ENCODE measurements at places on chromosomes 2 and 18.

DNA sequence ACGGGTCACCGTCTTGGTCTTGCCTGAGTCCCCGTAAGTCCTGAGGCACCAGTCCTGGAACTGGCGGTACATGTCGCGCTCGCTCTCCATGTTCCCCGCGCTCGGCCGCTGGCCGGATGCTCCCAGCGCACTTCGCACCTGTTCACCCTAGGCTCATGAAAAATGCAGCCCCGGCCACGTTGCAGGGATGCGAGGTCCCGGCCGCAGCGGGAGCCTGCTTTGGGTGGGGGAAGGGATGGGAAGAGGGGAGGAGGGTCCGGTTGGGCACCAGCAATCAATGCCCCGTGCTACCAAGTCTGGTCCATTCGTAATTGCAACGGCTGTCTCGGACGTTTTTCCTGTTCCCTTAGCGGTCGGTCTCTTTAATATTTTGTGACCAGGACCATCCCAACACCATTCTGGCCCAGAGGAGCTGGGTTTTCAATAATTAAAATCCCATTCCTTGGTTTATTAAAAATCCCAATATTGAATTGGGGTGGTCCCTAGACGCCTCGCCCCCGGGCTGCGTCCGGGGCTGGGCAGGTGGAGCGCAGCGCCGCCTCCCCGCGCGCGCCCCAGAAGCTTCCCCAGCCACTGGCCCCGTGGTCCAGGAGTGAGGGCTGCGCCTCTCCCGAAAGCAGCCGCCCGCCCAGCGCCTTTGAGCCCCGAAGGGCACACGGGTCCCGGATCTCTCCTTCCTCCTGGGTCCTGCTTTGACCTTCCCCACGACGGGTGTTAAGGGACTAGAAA lies 1.4 kb downstream of the NOL4 start:
- no peak for DNase-seq

GRCh38 chr2:79453918-79454317 lies 58.9 kb upstream of the CTNNA2 start:
- DNase-seq: no peak

- no peak for DNase-seq
Measured at GRCh38 chr18:40708726-40709125, 1246.3 kb upstream of the PIK3C3 start.

GRCh38 chr2:17442334-17442733 lies 75.9 kb downstream of the RAD51AP2 start:
- DNase-seq: no peak

DNA sequence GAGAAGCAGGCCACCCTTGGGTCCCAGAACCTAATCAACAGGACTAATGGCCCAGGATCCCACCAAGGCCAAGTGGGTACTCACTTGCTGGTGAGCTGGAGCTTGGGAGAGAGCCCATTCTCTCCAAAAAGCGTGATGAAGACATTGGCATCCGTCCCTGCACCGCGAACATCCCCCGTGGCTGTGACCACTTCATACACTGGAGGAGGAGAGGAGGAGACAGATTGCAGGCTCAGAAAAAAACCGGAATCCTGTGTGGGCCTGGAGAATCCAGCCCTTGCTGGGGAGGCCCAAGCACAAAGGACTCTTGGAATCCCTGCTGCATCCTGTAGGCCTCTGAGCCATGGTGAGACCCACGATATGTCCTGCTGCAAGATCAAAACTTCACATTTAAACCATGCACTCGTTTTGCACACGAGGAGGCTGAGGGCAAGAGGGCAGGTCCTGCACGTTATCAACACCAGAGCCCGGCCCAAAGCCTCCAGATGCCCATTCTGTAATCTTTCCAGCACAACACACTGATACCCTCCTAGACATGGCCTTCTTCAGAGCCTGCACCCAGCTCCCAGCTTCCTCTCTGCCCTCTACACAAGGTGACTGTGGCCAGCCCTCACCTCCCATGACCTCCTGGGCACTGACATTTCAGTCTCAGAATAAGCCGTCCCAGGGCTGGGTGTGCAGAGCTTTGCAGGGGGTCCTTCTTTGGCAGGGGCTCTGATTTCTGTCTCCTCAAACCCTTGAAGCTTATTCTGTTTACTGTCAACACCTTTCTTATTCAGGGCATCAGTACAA lies 7.8 kb downstream of the LOXHD1 start:
- DNase-seq: no peak

DNA sequence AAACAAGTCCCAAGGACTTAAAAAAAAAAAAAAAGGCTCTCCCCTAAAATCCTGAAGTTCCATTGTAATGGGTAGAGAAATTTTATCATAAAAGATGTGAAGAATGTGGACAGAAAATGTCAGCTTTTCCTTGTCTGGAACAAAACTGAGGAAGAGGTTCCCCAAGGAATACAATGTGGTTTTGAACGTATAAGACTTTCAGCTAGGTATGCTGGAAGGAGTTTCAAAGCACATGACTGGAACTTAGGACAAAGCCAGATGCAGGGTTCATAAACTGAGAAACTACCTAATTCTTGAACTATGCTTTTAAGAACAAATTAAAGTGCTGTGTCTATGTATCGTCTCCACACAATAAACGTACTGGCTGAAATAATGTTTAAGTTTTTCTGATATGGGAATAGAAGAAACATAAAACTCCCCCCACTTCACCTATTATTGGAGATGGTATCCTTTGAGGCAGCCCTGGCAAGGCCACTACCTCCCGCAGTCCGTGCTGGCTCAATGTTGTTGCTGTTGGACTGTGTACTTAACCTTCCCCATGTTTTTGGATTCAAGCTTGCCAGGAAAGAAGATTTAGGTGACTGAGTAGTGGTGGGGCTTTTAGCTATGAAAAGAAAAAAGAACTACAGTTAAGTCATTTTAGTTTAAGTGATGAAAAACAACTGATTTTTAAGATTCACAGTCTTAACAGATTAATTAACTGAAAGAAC lies 84.2 kb upstream of the DNER start:
- no peak for DNase-seq

DNA sequence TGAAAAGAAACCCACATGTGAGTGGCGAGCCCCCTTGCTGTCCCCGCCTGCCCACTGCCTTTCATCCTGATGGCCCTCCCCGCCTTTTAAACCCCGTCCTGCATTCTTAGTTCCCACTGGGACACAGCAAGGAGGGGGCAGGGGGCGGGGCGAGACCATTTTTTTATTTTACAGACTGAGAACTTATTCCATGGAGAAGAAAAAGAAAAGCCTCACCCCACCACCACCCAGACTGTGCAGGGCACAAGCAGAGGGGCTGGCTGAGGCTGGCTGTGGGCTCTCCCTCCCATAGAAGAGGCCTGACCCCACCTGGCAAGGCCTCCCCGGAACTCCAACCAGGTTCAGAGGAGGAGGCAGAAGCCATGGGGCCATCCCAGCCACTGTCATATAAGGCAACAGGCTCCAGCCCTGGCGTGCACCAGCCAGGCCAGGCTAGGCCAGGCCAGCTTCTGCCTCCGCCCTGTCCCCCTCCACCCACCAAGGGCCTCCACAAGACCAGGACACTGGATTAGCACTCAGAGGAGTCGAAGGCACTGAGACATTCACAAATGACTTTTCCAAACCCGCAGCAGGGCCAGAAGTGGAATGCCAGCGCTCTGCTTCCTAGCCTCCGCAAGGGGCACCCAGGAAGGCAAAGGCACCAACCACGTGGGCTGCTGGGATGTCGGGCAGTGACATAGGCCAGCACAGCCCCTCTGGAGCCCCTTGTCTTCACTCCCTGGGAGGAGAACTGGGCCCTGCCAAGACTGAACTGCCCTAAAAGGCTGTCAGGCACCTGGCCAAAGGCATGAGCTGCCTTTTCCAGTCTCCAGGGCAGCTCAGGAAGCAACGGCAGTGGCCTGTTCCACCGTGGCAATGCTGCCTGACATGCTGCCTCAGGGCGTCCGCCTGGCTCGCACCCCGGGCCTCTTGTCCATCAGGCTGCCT lies 37.5 kb upstream of the SEMA4C start:
- no peak for DNase-seq

GRCh38 chr2:172415865-172416183 lies 11.6 kb upstream of the ITGA6 start:
- DNase-seq: no peak

GRCh38 chr2:167404627-167405284 lies 516.5 kb downstream of the XIRP2 start:
- no peak for DNase-seq

GRCh38 chr18:62716619-62717168 lies 1.4 kb downstream of the PHLPP1 start:
- DNase-seq: no peak

DNA sequence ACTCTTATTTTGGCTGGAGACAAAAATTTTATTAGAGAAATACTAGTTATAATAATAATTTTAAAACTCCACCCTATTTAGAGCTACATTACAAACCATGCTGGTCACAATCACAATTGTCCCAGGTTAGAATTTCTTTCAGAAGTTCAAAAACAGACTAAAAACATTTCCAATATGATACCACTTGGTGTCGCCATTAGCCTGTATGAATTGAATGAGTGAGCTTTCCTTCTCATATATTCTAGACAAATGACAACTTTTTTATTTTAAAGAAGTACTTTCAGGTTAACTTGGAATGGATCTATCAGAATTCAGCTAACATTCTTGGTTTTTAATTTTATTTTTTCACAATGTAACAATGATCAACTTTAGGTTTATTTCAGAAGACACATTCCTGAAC lies 48.0 kb downstream of the SERPINB8 start:
- peak; percentile 8 for DNase-seq

GRCh38 chr2:197031803-197032202 lies 105.3 kb upstream of the PGAP1 start:
- DNase-seq: no peak

DNA sequence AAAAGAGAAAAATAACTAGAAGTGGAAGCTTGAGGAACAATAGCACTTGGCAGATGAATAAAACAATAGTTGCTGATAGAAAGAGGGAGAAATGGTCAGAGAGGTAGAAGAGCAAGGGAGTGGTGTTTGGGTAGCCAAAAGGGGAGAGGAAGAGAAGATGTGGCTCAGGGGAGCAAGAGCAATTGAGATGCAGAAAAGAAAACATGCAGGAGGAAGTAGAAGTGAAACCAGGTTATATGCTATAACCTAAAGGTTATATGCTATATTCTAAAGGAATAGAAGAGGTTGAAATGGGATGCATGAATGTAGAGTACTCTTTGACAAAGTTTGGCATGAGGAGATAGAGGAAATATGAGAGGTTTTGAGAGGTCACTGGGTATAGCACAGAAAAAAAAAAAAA lies 759.5 kb downstream of the SATB2 start:
- no peak for DNase-seq

DNA sequence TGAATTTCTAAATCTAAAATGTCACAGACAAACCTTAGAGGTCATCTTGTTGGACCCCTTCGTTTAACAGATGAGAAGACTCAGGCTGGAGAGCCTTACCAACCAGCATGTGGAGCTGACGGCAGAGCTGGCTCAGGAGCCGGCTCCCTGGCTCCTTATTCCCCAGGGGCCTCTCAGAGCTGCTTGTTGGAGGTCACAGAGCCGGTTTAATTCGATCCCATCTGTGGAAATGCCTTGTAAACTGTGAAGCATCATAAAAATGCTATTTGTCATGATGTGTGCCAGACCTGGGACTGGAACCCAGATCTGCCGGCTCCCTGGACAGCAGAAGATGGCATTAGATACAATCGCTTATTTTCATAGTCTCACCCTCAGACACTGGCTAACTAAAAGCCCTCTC lies 8.2 kb upstream of the CIB4 start:
- DNase-seq: no peak

All from Panc1 (cell line).